Right ventricle myocardium superior (tissue), 1 donor: ENCODE measurements at places on chromosomes 13 and 19.

GRCh38 chr19:58544591-58545285 lies 874 bp downstream of the TRIM28 start:
- no peak for DNase-seq

- DNase-seq, result no peak
These were observed 1.8 kb downstream of the F2RL3 start for GRCh38 chr19:16890461-16891184.

GRCh38 chr19:10551698-10552301 lies 8.1 kb downstream of the ATG4D start:
- no peak for DNase-seq

GRCh38 chr13:74573654-74574053 lies 439.4 kb upstream of the KLF12 start:
- no peak for DNase-seq

- no peak for DNase-seq
These were observed 35.4 kb downstream of the ARHGAP35 start for GRCh38 chr19:46896076-46896794.

- peak; percentile 90 for DNase-seq
These were observed 5.9 kb upstream of the GDF15 start for GRCh38 chr19:18379803-18380747.

DNA sequence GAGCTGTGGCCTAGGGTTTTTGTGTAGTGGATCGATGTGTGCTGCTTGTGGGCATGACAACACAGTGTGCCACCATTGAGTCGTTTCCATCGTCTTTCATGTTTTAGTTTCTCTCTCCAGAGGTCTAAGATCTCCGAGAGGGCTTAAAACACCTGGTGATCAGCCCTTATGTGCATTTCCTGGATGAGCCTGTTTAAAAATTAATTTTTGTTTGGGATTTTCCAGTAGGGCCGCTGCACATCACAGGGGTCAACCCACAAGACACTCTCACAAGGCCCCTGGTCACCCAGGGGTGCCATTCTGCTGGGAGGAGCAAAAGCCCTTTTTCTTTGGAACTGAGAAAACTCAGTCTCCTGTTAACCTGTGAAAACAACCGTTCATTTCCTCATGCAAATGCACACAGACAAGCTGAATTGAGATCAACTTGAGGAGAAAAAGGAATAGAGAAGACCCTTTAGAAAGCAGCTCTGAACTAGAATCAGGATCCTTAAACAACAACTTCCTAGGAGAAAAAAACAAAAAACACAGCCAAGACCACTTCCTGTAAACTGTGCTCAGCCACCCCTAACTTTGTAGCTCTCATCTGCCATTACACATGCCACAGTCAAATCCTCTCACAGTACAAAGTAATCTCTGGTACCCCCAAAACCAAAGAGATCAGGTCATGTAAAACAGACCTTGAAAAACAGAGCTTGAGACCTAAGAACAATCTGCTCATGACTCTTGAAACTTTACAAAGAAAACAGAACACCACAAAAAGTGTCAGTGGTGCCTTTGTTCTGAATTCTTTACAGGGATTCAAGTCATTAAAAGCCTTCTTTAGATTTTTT lies 8.3 kb upstream of the MTRF1 start:
- DNase-seq, result no peak

DNA sequence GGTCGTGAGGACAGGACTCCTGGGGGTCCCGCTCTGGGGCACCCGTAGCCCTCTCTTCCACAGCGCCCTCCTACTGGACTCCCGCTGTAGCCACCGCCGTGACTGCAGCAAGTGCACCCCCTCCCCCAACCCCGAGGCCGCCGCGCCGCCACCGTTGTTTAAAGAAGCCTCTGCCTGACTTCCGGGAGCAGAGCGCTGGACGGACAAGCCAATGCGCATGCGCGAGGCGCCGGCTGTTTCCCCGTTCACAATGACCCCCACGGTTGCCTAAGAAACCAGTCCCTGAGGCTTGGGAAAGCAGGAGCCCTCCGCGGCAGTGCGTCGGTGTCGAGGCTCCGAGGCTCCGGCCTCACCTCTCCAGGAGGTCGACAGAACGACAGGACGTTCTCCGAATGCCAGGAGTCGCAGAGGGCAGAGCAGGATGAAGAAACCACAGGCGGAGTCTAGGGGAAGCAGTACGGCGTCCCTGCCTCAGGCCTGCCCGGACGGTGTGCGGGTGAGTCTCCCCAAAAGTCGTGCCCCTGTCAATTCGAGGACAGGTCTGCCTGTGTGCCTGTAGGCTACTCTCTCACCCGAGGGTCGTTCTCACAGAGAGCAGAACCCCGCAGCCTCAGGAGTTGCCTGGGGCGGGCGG lies 70.5 kb upstream of the ZNF420 start:
- DNase-seq, result peak; percentile 89

- DNase-seq, result no peak
These were observed 4.0 kb downstream of the MKNK2 start for GRCh38 chr19:2047076-2047448.

GRCh38 chr19:35712567-35713505 lies 5.0 kb upstream of the KMT2B start:
- DNase-seq, result no peak

- no peak for DNase-seq
These were observed 435.6 kb upstream of the SLITRK5 start for GRCh38 chr13:87235621-87236020.

GRCh38 chr13:40381935-40382764 lies 284.3 kb downstream of the FOXO1 start:
- DNase-seq, result peak; percentile 56

DNA sequence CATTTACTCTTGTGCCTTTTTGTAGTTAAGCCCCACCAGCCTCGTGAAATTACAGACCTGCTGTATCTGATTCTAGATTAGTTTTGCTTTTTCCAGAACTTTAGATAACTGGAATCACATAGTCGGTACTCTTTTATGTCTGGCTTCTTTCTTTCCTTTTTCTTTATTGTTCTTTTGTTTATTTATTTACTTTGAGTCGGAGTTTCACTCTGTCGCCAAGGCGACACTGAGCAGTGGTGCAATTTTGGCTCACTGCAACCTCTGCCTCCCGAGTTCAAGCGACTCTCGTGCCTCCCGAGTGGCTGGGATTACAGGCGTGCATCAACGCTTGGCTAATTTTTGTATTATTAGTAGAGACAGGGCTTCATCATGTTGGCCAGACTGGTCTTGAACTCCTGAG lies 6.0 kb upstream of the NCCRP1 start:
- no peak for DNase-seq

- no peak for DNase-seq
These were observed 39.2 kb downstream of the KCNC3 start for GRCh38 chr19:50290011-50290410.

DNA sequence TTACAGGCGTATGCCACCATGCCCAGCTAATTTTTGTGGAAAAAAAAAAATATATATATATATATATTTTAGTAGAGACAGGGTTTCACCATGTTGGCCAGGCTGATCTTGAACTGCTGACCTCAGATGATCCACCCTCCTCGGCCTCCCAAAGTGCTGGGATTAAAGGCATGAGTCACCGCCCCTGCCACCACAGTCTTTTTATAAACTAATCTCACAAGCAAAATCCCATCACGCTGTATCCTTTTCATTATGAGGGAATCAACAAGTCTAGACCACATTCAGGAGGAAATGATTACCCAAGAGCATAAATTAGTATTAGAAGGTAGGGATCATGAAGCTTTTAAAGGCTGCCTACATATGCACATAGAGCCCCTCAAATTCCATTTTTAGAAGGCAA lies 210.6 kb upstream of the NBEA start:
- DNase-seq, result no peak
